Ovary (tissue), 10 donors: ENCODE measurements at places on chromosomes 3 and 15.

GRCh38 chr3:71753701-71754609 lies at the start of gene GPR27:
GPR27 (plus strand) TSS chr3:71753855; CDS start chr3:71754050, 195 bp downstream.
- peak; percentile 56 for DNase-seq

- DNase-seq, result no peak
Observed at GRCh38 chr3:126527455-126528211, 3.7 kb downstream of the CHST13 start.

- DNase-seq, result no peak
Observed at GRCh38 chr3:11610044-11610671, 33.6 kb downstream of the VGLL4 start.

DNA sequence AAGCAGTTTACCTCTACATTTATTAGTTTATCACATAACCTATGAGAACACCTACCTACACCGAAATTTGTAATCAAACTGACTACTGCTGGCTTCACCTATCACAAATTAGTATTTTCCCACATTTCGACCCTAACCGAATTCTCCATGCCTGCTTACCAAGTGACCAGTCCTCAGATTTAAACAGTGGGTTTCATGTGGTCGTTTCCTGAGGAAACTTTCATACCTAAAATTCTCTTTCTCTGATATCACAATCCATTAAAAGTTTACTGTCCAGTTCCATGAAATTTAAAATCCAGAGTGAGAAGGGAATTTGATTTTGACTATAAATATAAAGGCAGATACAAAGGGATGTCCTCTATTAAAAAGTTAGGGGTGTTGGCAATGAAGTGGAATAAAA lies 1.9 kb downstream of the PLOD2 start:
- DNase-seq, result no peak

GRCh38 chr3:195356151-195357086 lies 85.5 kb upstream of the XXYLT1 start:
- DNase-seq, result no peak

DNA sequence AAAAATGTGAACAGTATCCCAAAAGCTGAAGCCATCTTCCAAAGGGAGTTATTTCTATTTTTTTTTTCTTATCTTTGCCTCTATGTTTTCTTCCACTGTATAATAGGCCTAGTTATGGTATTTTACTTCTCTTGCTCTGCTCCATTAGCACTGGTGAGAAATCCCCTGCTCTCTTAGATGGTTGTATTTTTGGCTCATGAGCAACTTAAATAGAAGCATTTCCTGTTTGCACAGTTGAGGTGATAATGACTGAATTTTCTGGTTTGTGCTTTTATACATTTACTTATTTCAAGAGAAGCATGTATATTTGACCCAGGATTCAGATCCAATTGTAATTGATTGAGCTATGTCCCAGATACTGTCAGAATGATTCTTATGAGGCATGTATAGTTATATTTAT lies 61.6 kb upstream of the CD200R1L start:
- no peak for DNase-seq

- DNase-seq, result no peak
Observed at GRCh38 chr15:69881766-69882165, 216.0 kb downstream of the TLE3 start.

- no peak for DNase-seq
Observed at GRCh38 chr15:93179072-93179471, 90.1 kb upstream of the RGMA start.

DNA sequence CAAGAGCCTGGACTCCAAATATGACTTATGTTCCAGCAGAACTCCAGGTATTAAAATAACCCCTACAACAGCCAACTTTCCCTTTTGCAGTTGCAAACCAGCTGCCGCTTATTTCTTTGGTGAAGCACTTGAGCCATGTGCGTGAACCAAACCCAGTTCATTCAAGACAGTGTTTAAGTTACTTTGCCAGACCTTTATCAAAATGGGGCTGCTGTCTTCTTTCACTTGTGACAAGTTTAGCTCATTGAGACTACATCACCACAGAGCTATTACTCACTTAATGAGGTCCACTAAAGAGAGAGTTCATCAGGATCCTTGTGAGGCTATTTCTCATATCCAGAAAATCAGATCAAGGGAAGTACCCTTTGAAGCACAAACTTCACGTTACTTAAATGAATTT lies 2.4 kb upstream of the XRN1 start:
- DNase-seq, result no peak

DNA sequence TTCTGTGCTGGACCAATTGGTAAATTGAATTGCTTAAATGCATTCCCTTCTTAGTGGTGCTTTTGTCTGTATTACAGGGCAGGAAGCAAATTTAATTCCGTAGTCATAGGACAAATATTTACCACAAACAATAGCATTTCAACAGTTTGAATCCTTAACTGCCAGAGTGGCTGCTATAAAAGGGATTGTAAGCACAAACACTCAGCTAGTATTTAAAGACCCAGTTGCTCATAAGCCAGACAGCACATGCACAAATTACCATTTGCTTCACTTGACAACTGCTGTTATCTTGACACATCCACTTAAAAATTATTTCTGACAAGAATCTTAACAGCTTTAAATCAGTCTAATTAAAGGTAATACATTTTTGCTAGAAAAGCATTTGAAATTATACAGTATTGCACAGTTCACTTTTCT lies 490.2 kb upstream of the ADAMTS9 start:
- no peak for DNase-seq

- DNase-seq, result no peak
Observed at GRCh38 chr15:80121546-80121945, 31.3 kb upstream of the FAH start.

DNA sequence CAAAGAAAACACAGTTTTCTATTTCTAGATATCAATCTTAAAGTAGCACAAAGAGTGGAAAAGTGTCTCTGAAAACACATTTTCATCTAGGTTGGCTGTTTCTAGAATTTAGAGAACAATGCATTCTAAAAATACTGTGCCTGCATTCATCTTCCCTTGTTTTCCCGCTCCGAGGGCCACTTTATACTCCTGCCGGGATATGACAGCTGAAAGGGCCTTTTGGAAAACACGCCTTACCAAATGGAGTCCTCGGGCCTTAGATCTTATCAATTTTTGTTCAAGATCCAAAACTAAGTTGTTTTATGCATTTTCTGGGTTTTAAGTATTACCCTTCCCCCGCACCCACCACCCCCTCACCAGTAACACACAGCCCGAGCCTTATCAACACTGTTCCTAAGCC lies 47.9 kb upstream of the ARHGEF3 start:
- no peak for DNase-seq

- DNase-seq, result no peak
Observed at GRCh38 chr3:156581033-156581432, 26.1 kb upstream of the SSR3 start.

- no peak for DNase-seq
Observed at GRCh38 chr3:141330718-141331376, 37.5 kb upstream of the ZBTB38 start.

DNA sequence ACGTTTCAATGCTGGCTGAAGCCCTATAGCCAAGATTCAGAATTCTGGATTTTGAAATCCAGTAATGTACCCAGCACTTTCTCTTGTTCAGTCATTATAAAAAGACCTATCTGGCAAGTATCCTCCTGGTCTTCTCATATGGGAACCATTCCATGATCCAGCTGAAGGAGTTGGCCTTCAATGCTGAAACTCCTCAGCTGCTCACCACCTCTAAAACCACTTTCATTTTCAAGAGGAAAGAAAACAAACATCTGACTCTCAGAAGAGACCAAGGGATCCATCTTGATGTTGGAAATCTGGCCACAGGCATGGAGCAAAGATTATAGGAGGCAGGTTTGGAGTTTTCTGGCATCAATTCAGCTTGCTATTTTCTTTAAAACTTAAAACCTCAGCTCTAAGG lies 235.4 kb downstream of the FMN1 start:
- DNase-seq, result no peak

GRCh38 chr15:31098953-31099740 lies 2.4 kb downstream of the TRPM1 start:
- no peak for DNase-seq

DNA sequence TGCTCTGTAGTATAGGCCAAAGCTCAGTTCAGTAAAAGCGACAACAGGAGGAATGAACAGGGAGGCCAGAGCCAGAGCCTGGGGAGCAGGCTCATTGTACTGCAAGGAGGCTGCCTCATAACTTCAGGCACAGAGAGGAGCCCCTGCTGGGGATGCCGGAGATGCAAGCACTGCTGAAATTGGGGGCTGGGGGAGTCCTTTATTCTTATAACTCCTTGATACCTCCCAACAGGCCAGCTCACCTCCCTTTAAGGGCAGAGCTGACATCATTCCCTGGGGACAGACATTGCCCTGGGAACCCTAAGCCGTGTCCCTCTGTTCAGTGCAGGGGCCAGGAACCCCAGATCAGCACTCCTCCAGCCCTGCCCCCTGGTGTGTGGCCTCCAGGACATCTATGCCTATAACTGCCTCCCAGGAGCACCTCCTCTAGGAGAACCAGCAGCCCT lies 83.8 kb upstream of the MRPS22 start:
- no peak for DNase-seq

GRCh38 chr3:56611364-56611763 lies 54.4 kb downstream of the CCDC66 start:
- DNase-seq, result no peak

DNA sequence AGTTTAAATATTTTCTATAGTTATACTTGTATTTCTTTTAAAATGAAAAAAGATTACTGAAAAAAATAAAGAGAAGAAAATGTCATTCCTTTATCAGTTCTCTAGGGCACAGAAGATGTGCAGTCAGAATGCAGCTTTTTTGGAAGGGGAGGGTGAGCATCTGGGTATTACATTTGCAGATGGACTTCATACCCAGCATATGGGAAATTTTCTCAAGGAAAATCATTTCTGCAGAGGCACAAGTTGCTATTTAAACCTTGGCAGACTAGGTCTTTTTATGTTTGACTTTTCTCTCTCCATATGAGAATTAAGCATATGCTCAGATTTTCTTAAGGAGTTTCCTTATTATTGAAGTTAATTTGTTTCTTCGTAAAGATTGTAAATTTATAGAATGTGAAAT lies 39.5 kb upstream of the ZNF385D start:
- DNase-seq, result no peak
